ENCODE measurements at places on chromosomes 11 and 22.

DNA sequence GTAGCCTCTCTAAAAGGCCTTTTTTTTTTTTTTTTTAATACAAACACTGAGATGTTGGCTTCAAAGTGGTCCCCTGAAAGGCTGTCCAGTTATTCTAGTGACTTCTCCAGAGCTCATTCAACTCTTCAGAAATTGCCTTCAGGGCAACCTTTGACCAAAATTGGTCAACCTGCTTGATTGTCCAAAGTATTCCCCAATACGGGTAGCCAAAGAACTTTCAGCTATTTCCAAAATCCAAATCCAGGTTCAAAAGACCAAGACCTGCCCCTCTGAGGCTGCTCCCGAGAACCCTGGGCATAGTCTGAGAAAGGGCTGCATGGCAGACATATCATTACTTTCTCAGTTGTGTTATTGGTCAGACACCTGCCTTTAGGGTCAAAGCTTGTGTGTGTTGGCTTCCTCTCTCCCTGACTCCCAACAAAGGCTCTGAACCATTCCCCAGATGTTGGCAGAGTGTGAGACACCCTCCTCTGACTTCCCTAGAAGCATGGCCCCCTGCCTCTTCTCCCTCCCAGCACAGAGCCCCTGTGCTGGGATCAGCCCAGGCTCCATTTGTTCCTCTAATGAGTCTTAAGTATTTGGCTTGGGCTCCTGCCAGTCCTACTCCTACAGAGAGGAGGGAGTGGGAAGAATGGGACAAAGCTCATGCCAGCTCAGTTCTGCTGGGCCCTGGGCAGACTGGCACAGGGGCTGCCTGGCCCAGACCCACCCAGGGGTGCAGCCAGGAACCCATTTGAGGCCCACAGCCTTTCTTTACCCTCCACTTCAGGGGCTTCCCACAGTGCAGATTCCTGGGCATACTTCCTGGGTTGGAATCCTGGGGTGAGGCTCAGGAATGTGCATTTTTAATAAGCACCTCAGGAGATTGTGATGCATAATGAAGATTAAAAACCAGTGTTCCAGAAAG lies 30.3 kb downstream of the TNKS1BP1 start:
- DNase-seq, result peak; percentile 14

DNA sequence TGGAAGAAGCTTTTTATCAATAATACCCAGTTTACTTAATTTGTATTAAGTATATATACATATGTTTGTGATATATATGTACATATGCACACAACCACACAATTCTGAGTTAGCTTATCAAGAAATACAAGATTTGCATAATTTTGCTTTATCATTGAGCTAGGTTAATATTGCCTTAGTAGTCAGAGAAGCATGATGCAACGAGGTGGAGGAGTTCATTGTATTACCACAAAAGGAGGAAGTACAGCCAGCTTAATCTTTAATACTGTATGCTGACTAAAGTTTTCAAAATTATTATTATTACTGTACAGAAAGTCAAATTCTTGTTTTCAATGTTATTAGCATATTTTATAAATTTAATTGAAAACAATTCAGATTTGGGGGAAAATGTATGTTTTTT lies 278.4 kb upstream of the PDGFD start:
- no peak for DNase-seq

DNA sequence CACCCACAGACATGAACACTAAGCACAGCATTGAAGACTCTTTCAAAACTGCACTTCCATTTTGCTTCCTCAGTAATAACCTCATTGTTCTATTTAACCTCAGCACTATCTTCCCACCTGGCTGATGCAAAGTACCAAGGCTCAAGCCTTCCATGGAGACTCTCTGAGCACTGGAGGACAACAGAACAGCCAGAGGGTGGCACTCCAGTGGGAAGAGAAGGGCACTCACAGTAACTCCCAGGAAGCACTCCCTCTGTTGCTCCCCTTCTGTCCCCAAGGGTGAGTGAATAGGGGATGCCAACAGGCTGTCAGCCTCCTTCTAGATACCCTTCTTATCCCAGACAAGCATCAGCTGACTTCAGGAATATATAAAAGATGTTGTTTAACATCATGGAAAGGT lies 3.5 kb downstream of the ME3 start:
- DNase-seq, result no peak

- no peak for DNase-seq
Measured at GRCh38 chr11:126662035-126662790, 306.7 kb downstream of the ST3GAL4 start.

DNA sequence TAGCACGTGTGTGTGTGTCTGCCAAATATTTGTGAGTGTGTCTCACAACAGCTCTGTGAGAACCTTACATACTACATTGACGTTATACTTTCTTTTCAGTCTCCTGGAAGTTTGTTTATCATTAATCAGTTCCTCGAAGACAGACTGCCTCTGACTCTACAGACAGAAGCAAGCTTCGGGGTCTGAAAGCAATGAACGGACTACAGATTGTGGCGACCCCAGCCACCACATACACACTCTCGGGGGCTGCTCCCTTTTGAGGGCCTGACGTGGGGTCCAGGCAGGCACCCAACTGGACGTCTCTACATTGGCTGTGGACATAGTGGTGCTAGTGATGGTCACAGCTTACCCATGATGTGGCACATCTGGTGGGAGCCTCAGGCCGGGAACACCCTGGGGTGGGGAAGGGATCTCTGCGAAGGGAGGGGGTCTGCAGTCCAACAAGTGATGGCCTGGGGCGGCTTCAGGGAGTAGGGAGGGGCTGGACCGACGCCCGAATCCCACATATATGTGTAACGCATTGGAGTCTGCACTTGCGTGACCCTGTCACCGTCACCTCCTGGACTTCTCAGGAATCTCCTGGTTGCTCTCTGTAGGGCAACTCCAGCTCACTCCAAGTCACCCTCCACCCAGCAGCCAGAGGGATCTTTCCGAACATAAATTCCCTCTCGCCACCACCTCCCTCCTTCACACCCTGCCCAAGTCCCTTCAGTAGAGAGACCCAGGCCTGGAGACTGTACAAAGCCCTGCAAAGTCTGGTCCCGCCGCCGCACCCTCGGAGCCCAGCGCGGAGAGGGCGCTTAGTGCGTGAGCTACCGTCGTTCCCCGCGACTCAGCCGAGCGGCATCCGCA lies 30.4 kb upstream of the TRIM29 start:
- no peak for DNase-seq

GRCh38 chr11:9263840-9264315 lies 1.3 kb downstream of the DENND5A start:
- DNase-seq, result no peak

GRCh38 chr11:133509924-133510697 lies 22.2 kb downstream of the OPCML start:
- no peak for DNase-seq

GRCh38 chr11:133911171-133911570 lies 45.6 kb downstream of the IGSF9B start:
- DNase-seq, result no peak

DNA sequence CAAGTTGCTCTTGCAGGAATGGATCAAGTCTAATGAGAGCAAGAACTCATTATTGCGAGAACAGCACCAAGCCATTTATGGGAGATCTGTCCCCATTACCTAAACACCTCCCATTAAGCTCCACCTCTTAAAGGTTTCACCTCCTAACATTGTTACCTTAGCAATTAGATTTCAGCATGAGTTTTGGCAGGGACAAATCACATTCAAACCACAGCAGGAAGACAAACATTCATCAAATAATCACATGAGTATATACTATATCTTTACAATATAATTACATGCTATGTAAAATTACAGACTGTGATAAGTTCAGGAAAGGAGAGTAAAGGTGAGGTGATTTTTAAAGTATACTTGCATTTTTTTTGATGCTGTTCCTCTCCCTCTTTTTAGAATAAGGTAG lies 6.6 kb upstream of the TEAD1 start:
- no peak for DNase-seq

GRCh38 chr11:5380740-5381342 lies 2.8 kb upstream of the OR51M1 start:
- peak; percentile 62 for DNase-seq

DNA sequence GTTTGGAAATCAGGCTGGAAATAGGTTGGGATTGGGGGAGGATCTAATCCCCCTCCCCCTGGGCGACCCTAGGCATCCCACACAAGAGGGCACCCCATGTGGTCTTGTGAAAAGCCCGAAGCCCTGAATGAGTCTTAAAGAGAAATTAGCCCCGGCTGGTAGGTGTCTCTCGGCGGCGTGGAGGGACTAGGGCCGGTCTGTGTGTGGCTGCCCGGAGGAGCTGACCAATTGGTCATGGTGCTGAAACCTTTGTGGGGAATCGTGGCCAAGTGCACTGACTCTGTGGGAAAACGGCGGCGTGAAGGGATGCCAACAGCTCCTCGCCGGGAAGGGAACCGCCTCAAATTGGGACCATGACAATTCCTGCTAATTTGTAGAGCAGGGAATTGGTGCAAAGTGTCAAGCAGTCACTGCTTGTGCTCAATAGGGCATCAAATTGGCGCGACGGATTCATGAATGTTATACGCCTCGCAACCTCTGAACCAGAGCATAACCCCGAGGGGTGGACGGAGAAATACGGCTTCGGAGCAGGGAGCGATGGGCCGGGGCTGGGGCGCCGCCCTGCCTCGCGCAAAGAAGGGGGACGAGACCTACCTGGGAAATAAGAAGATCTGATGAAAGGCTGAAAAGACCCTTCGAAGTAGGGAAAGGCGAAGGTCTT lies 1.5 kb downstream of the DBX1 start:
- DNase-seq, result peak; percentile 22

DNA sequence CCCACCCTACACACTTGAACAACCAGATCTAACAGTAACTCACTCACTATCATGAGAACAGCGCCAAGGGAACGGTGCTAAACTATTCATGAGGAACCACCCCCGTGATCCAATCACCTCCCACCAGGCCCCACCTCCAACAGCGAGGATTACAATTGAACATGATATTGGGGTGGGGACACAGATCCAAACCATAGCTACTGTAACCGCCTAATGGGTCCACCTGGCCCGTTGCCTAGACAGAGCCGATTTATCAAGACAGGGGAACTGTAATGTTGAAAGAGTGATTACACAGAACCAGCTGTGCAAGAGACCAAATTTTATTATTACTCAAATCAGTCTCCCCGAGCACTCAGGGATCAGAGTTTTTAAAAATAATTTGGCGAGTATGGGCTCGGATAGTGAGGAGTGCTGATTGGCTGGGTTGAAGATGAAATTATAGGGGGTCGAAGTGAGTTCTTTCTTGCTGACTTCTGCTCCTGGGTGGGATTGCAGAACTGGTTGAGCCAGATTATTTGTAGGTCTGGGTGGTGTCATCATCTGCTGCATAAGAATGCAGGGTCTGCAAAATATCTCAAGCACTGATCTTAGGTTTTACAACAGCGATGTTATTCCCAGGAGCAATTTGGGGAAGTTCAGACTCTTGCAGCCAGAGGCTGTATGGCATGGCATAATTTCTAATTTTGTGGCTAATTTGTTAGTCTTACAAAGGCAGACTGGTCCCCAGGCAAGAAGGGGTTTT lies 17.9 kb upstream of the ZC3H12C start:
- DNase-seq, result no peak

GRCh38 chr11:111797145-111797581 lies 31.0 kb upstream of the PPP2R1B start:
- DNase-seq, result peak; percentile 18
